ENCODE measurements at places on chromosomes 4 and X.
A peak's percentile ranks its signal among the peaks of the same experiment; 100 is the strongest.

GRCh38 chr4:56215901-56216300 lies 171.4 kb downstream of the AASDH start:
- DNase-seq = peak; percentile 7

DNA sequence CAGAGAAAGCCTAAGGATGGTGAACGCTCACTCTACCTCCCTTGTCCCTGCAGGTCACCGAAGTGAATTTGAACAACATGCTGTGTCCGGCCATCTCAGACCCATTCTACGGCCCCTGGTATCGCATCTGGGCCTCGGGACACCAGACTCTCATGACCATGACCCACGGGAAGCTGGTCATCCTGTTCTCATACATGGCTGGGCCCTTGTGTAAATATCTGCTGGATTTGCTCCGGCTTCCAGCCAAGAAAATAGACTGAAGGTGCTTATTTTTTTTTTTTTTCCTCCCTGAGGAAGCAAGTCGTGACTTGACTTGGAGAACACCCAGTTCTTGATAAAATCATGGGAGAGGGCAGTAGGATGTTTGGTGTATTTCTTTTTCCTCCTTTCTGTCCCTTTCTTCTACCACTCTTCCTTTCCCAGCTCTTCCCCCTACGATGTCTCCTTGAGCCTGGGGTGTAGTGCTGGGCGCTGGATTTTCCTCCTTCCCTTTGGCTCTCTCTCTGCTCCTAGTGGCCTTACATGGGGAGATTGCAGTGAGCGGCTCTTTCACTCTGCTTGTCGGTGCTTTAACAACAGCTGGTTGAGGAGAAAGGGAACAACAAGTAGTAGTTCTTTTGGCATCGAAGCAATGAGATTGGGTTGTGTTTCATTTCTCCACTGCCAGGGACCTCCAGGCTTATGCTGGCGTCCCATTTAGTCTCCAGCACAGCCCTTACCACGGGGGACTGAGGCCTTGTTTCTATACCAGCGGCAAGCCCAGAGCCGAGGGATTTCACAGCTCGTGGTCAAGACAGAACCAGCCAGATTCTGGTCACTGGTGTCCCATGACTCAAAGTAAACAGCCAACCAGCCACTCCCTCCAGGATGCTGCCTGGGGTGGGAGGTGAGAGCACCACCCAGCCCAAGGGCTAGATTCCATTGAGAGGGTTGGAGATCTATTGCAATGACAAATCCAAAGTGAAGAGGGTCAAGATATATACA lies 144.4 kb downstream of the AMMECR1 start:
- no peak for DNase-seq

- DNase-seq = no peak
Observed at GRCh38 chr4:170051402-170051801, 25.2 kb upstream of the MFAP3L start.

- no peak for DNase-seq
Observed at GRCh38 chrX:79089896-79090584, 54.4 kb upstream of the GPR174 start.

DNA sequence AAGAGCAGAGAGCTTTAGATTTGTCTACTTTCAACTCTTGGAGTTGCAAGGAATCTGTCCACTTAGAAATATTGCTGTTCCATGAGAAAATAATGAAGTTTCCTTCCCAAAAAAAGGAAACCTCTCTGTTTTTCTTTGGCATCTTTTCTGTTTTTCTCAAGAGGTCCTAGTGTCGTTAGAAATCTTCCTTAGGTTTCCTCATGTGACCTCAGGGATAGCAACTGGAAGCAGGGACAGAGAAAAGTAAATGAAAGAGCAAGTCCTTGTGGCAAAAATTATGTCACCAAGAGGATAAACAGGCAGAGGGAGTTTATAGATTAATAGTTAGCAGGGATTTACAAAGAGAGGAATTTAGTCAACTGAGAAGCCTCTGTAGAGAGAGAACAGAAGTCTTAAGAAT lies 478.4 kb upstream of the ADGRL3 start:
- DNase-seq = no peak

DNA sequence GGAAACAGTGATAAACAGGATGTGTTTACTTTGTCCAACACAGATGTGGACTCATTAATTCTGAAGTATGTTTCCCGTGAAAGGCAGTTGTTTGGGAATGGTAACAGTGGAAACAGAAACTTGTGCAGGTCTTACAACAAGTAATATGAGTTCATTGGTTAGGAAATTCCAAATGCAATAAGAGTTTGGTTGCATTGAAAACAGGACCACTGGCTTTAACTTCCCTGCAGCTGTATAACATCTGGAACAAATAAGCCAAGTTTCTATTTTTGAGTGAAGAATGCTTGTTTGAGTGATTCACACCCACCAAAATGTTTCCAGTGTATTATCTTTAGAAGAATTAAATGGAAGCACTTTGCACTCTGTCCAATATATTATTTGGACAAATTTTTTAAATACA lies 82.4 kb upstream of the BMP3 start:
- no peak for DNase-seq

DNA sequence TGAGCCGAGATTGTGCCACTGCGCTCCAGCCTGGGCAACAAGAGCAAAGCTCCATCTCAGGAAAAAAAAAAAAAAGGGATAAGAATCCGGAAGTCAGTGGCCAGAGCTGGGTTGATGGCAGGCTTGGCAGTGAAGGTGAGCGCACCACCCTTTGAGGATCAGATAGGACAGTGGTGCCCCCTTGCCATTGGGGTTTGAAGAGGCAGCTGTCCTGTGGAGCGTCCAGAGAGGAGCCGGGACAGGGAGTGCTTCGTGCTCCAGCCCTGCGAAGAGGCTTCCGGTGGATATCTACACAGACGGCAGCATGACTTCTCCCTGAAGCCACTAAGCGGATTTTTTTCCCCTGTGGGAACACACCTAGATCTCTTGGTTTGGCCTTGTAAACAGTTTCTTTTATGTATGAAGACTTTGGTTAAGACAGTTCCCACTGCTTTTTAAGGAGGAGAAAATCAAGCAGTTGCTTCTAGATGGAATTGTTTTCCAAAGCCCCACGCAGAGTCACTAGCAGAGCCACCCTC lies 6.5 kb downstream of the TBC1D14 start:
- no peak for DNase-seq

- peak; percentile 28 for DNase-seq
Observed at GRCh38 chr4:182447767-182448280, 204.6 kb downstream of the TENM3 start.

DNA sequence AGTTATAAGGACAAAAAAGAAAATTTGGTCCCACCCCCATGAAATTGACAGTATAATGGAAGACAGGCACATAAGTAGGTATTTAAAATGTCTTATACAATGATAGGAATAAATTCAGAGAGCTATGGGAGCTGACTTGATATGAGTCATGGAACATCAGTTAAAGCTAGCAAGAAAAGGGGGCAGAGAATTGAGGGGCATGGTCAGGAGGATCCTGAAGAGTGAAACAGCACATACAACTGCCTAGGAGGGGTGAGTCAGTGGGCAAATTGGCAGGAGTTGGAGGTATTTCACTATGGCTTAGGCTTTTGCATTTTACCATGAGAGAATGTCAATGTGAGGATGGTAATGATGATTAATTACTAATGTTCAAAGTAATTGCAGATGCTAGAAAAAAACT lies 95.4 kb upstream of the BANK1 start:
- no peak for DNase-seq

DNA sequence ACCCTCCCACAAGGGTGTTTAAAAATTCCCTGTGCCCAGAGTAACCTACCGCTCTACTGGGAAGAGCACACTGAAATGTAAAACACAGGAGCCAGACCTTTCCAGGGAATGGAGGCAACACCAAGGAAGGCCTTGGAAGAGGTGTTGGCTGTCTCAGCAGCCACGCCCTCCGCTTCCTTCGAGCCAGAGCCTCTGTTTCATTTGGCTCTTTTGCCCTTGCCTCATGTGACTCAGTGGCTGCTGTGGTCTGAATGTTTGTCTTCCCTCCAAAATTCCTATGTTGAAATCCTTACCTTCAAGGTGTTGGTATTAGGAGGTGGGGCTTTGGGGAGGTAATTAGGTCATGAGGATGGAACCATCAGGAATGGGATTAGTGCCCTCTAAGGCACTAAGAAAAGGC lies 11.3 kb downstream of the SCD5 start:
- no peak for DNase-seq

GRCh38 chrX:19824603-19825002 lies 62.8 kb downstream of the SH3KBP1 start:
- DNase-seq = no peak

DNA sequence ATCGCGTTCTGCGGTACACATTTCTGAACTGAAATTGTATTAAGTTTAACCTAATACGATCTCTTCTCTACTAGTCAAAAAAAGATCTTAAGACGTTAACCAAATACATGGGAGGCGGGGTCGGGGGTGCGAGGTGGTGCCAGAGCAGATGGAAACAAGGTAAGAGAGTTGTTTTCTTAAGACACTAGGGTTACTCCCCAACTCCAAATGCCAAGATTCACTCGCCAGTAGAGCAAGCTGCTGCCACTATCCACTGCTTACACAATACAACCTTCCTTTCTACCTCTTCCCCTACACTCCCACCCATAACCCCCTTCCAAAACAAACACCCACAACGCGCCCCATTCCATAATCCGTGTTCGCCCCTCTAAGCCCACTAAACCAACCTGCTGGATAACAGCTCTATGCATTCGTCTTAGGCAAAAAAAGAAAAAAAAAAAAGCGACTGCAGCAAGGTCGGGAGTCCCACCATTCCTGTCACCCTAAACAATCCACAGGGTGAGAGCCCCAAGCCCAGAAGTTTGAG lies 1.3 kb downstream of the LCORL start:
- DNase-seq = no peak

- no peak for DNase-seq
Observed at GRCh38 chr4:26152056-26152455, 168.8 kb upstream of the RBPJ start.

- DNase-seq = no peak
Observed at GRCh38 chr4:88098993-88099752, 59.3 kb downstream of the ABCG2 start.

DNA sequence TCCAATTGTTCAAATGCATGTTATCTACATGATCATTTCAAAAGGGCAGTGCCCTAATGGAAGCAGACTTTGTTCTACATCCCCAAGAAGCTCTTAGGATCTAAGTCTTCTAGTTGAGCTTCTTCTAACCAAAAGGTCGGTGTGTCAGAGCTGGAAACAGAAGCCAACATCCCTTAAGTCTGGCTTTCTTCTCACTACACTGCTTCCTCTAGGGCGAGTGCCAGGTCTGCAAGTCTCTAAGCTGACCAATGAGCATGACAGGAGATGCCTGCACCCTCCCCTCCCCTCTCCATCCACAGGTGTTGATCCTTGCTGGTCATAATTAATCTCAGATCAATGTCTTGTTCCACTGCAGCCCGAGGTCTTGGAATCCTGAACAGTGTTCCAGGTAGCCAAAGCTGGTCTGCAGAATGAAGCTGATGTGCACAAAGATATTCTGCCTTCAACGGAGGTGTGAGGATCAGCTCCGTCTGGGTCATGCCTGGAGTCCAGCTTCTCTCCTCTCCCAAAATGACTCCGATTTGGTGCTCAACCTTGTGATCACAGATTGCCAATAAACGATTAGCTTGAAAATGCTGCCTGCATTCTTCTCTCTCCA lies 44.1 kb downstream of the WDR1 start:
- no peak for DNase-seq

GRCh38 chr4:9877123-9877522 lies 95.7 kb downstream of the DRD5 start:
- DNase-seq = no peak

Data from endothelial cell (in vitro differentiated cells).